ENCODE measurements at places on chromosomes 16 and 17. TPM values are rescaled to one million over a fixed set of nuclear protein-coding genes. Genes with fewer than 3 reads are reported as not detected.

MYO15B gene
- 173 TPM for total RNA-seq

ZCCHC14 gene
- 46.9 TPM for total RNA-seq

C17orf107 gene
- total RNA-seq: 11.5 TPM

FBXW10 gene
- 0.59 TPM for total RNA-seq

KRT33B gene
- total RNA-seq: not detected

- DNase-seq: no peak
Observed at GRCh38 chr17:50647187-50647586, 12.5 kb downstream of the ABCC3 start.

DNA sequence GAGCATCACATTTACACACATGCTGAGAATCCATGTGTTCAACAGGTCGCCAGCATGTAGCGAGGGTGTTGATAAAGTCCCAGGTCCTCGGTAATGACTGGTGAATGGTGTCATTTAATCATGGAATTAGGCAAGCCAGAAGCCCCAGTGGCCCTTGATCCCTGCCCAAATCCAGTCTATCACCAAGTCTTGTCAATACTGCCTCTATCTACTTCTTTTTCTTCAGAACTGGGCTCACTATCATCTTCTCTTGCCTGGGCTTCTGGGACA is 31.3 kb upstream of the MED13 start:
- no peak for DNase-seq

- no peak for DNase-seq
Observed at GRCh38 chr16:53224951-53225533, 170.3 kb downstream of the CHD9 start.

DNA sequence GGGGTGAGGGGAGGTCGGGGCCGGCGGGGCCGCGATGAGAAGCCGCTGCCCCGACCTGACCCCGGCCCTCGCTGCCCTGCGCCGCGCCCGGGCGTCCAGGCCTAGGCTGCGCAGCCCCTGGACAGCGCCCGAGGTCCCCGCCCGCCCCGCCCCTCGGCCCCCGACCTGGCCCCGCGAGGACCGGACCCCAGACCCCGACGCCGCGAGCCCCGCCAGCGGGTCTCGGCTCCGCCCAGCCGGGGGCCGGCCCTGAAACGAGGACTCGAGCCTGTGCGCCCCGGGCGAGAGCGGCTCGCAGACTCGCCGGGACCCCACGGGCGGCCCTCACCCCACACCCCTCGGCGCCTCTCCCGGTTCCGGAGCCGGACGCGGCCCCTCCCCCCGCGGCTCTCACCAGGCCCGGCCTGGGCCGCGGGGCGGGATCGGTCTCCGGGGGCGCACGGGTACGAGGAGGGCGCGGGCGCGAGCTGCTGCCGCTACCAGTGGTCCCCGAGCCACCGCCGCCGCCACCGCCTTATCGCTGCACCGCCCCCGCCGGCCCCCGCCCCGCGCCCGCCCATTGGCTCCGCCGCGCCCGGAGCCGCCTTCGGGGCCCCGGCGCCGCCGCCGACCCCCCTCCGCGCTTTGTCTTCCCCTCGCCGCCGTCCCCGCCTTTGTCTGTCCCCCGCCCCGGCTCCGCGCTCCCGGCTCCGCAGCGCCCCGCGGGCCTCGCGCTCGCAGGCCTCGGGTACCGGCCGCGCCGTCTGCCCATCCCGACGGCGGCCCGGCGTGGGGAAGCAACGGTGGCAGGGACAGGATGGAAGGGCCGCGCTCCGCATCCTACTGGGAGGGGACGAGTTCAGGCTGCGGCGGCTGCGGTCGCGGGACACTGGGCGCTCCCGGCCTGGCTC is at the start of gene LIMD2:
LIMD2 (minus strand) TSS at position 488 of the 890 bp plus-strand sequence. CDS start 827 bp downstream, outside the sequence.
- no peak for DNase-seq

DNA sequence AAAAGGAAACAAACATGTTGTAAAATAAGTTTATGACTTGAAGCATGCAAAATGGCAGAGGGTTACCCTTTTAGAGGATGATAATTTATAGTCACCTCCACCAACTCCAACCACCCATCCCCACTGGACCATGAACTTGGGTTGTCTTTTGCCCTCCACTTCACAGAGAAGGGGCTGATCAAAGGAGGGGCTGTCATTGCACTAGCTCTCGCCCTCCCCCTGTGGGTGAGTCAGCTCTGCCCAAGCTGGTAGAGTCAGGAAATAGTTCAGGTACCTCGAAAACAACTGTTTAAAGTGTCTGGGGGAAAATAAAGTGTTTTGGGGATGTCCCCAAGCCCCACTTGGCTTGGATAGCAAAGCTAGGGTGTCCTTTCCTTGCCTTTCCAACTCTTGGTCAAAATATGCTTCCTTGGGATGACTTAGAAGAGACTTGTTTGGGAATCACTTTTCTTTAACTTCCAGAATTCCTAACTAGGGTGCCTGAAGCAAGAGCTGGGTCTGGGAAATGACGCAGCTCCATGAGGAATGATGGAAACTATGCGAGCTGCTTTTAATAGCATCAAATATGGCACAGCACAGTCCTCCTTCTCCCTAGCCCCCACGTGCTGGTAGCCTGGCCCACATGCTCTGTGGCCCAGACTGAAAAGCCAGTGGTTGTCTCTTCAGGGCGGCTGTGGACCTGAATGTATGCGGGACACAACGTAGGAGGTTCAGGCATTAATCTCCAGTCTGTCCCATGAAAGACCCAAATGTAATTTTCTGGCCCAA is 40.7 kb downstream of the TBX4 start:
- DNase-seq: no peak

DNA sequence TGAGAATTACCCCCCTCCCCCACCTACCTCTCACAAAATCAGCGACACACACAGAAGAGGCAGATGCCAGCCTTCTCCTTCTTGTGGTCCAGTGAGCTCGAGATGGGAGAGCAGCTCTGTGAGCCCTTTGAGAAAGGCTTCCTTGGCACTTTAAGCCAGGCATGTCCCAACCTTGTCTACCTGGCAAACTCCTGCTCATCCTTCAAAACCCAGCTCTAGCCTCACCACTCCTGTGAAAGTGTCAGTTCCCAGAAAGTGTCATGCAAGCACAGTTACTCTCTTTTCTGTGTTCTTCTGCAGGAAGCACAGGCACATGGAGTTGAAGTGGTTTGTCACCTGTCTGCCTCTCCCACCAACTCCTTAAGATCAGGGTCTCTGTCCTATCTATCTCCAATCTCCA is 1.6 kb downstream of the TMEM98 start:
- DNase-seq: no peak

- no peak for DNase-seq
Observed at GRCh38 chr16:88886420-88886844, 20.0 kb upstream of the PABPN1L start.

DNA sequence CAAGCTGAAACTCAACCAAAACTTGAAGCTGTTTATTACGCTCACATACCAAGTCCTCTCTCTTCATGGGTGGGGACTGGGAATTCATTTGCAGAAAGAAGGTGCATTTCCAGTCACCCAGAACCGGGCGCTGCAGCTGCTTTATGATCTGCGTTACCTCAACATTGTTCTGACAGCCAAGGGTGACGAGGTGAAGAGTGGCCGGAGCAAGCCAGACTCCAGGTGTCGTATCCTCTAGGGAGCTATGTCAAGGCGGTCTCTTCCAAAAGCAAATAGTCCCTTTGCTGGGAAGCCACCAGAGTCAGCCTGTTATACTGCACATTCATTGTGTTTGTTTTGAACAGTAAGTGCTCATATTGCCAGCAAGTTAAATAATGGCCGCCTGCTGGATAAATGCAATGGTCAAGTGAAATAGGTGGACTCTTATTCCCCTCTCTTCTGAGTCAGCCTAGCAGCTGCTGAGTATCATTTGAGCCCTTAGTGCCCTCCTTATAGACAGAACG is 12.7 kb downstream of the COG1 start:
- no peak for DNase-seq

- DNase-seq: no peak
Observed at GRCh38 chr16:4606354-4606753, 8.3 kb downstream of the UBALD1 start.

DNA sequence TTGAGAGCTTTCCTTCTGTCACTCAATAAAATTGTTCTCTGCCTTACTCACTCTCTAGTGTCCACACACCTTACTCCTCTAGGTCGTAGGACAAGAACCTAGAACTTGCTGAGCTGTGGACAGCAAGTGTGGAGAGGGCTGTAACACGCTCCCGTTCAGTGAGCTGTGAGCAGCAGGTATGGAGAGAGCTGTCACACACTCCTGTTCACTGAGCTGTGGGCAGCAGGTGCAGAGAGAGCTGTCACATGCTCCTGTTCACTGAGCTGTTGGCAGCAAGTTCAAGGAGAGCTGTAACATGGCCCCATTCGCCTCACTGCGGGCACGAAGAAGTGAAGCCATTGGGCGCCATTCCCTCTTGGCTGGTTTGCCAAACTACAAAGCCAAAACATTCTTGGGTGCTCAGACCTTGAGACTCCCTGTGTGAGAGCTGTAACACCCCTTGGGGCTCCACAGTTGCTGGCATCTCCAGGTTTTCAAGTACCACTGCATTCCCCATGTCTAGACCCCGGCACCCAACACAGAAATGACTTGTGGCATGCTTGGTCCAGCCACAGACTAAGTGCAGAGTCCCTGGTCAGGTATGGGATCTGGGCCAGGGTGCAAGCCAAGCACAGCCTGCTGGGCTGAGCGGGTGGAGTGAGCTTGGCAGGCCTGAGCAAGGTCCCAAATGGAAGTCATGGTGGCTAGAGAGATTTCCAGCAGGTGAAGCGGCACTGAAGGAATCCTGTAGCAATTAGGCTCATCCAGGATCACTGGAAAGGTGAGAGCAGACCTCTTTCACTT is 608.0 kb upstream of the CDH8 start:
- no peak for DNase-seq

DNA sequence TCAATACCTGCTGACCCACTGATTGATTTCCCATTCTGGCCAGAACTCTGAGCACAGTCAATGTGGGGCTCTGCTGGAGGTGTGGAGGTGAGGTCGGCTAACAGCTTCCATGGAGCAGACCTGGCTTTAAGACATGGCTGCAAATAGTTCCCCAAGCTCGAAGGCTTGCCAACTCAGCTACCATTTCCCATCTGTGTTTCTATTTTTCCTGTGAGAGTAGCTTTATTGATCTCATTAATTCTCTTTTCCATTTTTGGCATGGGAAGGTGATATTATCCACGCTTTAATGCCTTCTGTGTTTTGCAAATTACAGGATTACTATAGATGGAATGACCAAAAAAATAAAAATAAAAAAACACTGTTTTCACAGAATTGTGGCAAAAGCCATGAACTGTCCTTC is 151.6 kb upstream of the XYLT1 start:
- no peak for DNase-seq

DNA sequence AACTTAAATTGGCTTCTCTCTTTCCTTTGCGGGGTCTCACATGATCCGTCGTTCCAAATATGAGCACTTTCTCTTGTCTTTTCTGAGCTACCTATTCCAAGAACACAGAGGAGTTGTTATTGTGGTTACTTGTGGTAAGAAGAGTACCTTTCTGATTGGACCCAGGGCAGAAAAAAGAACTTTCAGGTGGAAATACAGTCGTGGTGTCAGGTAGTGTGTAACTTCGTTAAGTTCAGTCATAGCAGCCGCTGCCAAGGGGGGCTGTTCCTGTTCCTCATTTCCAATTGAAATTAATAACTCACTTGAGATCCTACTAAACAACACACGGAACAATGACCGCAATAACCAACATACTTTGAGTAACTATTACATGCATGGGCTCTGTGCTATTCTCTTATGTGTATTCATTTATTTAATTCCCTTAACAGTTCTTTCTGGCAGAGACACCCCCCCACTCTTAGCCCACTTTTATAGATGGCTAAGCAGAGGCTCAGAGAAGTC is 681.7 kb downstream of the MAF start:
- DNase-seq: no peak

DNA sequence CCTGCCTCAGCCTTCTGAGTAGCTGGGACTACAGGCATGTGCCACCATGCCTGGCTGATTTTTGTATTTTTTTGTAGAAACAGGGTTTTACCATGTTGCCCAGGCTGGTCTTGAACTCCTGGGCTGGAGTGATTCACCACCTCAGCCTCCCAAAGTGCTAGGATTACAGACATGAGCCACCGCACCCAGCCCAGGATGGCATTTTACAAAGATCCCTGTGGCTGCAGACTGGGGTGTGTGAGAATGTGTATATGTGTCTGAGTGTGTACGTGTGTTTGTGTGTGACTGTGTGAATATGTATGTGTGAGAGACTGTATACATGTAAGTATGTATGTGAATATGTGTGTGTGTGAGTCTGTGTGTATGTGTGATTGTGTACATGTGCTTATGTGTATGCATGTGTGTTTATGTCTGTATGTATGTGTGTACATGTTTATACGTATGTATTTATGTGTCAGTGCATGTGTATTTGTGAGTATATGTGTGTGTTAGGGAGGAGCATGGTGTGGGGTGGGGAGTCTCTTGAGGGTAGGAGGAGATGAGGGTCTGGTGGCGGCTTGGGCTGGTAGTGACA is 17.0 kb downstream of the RPTOR start:
- no peak for DNase-seq

- DNase-seq: no peak
Observed at GRCh38 chr16:14074544-14074943, 3.4 kb downstream of the MRTFB start.

DNA sequence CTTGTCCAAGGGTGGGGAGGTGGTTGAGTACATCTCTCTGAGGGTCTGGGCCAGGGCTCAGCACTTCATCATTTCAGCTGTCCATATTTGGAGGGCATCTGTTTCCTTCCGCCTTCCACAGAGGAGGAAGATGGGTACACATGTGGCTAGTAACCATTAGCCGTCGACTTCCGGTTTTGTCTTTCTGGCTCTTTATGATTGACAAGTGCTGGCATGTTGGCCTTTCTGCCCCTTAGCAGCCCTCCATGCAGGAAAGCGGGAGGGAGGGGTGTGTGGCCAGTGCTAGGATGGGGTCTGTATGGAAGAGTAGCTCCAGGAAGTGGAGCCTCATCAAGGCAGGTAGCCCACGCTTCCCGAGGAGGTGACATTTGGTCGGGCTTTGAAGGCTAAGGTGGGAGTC is 69.6 kb downstream of the RAI1 start:
- no peak for DNase-seq

GRCh38 chr17:38912221-38912813 is 13.1 kb upstream of the LASP1NB start:
- DNase-seq: no peak

DNA sequence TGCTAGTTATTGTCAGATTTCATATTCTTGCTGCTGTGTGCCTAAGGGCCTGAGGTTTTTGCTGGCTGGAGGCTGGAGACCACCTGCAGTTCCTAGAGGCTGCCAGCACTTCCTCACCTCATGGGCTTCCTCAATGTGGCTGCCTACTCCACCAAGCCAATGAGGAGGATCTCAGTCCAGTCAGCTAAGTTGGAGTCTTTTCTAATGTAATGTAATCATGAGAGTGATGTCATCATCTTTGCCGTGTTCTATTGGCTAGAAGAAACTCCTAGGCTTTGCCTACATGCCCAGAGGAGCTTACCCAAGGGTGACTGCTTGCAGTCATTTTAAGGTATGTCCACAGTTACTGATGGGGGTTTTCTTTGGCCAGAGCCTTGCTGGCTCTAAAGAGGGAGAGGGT is 53.0 kb downstream of the SOCS3 start:
- no peak for DNase-seq
